Cortex of kidney (tissue), 1 donor: ENCODE measurements at places on chromosomes 3 and 15.

DNA sequence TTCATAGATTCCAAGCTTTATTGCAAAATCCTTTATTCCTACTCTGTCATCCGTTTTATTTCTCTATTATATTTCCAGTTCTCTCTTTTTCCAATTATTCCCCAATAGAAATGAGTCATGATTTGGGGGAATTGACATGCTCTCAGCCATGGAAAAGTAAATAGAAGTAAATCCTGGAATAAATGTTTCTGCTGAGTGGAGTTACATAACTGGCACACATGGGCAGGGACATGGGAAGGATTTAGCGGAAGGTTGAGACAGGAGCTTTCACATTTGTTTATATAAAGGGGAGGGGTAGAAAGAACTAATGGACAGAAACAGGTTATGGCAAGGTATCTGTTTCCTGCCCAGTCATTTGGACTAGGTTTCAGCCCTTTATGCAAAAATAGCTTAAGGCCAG, 221.6 kb downstream of the PLOD2 start:
- no peak for DNase-seq

GRCh38 chr15:67366904-67367303, 112.3 kb downstream of the IQCH start:
- no peak for DNase-seq

DNA sequence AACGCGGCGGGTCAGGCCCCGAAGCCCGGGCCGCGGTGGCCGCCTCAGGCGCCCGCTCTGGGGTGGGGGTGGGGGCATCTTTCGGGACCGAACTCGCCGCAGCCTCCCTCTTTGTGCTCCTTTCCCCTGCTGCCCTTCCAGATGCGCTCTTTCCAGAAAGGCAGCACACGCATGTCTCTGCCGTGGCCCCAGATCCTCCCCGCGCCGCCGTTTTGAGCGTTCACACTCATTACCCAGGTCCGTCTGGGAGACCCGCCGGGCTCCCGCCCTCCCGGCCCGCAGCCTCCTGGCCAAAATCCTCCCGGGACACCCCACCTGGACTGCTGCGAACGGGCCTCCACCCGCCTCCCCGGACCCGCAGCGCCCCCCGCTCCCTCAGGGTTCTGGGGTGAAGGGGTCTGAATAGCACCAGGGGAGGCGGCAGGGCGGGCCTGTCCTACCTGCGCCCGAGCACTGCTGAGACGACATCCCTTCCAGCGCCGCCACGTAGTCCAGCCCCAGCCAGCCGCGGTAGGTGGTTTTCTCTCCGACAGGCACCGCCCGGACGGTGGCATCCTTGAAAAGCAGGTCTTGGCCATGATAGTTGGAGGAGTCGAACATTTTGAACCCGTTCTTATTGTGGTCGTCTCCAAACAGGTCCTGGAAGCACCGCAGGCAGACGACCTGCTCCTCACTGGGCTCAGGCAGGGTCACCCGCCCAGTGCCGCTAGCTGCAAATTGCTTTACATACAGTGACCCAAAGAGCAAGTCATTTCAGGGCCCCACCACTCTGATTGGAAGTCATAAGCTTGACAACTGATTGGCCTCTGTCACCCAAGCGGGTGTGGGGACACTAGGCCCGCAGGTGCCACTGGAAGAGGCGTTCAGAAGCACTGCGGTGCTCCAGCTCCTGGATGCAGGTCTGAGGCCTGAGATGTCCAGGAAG, 25.9 kb downstream of the MELTF start:
- no peak for DNase-seq

- no peak for DNase-seq
Measured at GRCh38 chr15:41978534-41978933, 6.2 kb upstream of the EHD4 start.

DNA sequence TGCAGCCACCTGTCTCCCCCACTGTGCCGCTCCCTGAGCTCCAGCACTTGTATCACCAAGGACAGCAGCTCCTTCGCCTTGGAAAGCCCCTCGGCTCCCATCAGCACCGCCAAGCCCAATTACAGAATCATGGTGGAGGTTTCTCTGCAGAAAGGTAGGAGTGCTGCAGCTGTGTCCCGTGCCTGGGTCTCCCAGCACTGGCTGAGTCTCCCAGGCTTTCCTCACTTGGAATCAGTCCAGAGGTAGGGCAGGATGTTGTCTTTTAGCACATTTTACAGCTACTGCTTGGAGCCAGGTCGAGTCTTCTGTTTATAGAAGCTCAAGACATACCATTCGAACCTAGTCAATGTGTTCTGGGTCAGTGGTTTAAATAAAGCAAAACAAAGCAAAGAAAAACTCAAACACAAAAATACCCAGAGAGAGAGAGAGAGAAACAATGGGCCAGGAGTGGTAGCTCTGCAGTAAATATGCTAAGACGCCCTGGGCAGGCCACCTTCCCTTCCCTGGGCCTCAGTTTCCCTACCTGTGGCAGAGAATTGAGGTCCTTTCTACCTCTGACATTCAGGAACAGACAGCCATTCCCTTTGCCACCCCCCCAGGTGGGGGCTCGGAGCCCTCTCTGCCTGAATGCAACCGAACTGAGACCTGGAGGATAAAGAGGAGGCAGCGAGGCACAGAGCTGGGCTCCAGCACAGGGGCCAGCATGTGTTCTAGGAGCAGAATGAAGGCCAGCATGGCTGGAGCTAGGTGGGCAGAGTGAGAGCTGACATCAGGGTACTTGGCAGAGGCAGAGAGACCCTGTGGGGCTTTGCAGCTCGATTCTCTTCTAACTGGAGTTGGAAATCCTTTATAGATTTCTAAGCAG, 44.1 kb downstream of the STARD5 start:
- DNase-seq, result no peak

DNA sequence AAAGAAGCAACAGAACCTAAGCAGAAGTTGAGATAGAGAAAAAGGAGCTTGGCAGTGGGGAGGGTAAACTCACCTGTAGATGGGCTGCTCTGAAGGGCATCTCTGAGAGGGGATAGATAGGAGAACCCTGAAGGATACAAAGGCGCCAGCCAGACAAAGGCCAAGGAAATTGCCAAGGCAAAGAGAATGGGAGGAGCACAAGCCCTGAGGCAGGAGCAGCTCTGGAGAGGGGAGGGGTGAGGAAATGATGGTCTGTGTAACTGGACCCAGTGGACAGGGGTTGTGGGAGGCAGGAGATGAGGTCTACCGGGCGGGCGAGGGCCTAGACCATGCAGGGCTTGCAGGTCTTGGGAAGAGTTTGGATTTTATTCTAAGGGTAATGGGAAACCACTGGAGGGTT, 2.3 kb upstream of the PDIA5 start:
- DNase-seq, result no peak

GRCh38 chr15:70801109-70801508, 37.8 kb upstream of the UACA start:
- no peak for DNase-seq

DNA sequence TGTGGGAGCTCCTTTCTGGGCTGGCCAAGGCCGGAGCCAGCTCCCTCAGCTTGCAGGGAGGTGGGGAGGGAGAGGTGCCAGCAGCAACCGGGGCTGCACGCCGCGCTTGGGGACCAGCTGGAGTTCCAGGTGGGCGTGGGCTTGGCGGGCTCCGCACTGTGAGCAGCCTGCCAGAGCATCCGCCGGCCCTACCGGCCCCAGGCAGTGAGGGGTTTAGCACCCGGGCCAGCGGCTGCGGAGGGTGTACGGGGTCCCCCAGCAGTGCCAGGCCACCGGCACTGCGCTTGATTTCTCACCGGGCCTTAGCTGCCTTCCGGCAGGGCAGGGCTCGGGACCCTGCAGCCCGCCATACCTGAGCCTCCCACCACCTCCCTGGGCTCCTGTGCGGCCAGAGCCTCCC, 651.0 kb upstream of the ARPP21 start:
- no peak for DNase-seq

DNA sequence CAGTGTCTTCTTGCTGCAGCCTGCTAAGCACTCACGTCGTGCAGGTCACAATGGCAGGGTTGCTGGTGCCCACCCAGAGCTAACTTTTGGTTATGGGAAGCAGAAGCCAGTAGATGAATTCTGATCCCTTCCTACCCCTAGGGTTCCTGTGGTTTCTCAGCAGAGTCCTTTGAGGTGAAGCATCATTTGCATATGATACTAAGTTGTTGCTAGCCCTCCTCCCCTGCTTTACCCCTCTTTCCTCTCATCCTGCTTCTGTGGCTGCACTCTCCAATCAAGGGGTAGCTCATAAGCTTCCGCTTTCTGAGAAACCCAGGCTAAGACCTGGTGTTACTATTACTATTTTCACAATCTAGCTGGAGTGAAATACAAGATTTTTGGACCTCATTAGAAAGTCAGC, 22.1 kb upstream of the HEG1 start:
- DNase-seq, result no peak
